CD4-positive, alpha-beta T cell treated with Interleukin-4 for 1 hour (primary cell): ENCODE measurements at places on chromosomes 16 and 17.
A peak's percentile ranks its signal among the peaks of the same experiment; 100 is the strongest.

DNA sequence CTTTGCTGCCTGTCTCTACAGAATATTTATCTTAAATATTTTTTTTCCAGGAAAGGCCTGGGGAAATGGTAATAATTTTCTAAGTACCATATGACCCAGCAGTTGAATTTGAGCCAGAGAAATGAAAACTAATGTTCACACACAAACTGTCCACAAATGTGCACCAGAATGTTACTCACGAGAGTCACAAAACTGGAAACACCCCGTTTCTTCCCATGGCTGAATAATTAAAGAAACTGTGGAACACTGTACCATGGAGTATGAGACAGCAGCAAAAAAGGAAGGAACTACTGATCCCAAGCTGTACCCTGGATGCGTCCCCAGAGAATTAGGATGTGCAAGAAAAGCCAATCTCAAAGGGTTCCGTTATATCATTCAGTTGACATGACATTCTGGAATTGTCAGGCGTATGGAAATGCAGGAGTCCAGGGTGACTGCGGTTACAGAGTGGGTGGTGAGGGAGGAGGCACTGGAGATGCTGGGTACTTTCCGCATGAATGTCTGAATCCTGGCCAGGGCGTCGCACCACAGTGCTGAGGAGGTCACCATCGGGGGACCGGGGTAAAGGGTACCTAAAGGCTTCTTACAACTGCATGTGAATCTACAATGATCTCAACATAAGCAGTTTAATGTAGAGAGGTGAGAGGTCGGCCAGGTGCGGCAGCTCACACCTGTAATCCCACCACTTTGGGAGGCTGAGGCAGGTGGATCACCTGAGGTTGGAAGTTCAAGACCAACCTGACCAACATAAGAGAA, 34.5 kb downstream of the USP22 start:
- DNase-seq: no peak

DNA sequence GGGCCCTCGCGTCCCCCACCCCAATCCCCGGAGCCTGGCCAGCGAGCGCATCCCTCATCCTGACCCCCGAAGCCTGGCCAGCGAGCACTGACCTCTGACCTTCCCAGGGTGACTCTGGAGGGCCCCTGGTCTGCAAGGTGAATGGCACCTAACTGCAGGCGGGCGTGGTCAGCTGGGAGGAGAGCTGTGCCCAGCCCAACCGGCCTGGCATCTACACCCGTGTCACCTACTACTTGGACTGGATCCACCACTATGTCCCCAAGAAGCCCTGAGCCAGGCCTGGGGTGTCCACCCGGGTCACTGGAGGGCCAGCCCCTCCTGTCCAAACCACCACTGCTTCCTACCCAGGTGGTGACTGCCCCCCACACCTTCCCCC, 2.3 kb downstream of the TPSD1 start:
- DNase-seq: no peak

- DNase-seq: no peak
Measured at GRCh38 chr16:81263470-81264220, 25.2 kb downstream of the BCO1 start.

DNA sequence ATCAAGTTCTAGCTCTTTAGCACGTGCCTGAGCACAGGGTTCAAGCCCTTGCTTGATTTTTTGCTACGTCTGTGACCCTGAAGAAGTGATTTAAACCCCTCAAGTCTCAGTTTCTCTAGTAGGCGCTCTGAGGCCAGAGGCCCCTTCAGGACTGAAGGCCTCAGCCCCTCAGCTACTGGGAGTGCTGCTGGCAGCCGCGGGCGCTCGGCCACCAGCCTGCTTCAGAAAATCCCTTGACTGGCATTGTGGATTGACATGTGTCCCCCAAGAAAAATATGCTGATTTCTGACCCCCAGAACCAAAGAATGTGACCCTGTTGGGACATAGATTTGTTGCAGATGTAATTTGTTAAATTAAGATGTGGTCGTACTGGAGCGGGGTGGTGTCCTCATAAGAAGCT, 20.2 kb upstream of the WFDC1 start:
- DNase-seq: no peak

DNA sequence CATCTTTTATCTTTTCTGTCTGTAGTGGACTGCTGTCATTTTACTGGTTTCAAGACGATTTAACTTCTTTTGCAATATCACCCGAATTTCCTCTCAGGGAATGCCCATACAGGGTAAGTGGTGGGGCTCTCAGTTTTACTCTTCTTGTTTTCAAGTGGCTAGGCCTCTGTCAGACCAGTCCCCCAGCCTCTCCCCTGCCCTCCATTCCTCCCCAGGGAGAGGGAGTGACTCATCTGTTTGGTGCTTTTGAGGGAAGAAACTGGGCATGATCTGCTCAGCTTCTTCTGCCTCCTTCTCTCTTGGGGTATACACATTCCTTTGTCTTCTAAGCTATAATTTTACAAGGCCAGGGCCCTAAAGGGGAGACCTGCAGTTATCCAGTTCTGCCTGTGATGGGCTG, 332.0 kb downstream of the CBLN1 start:
- no peak for DNase-seq

GRCh38 chr16:57637020-57637419, 8.6 kb downstream of the ADGRG1 start:
- no peak for DNase-seq

GRCh38 chr17:48637323-48638260, 11.4 kb upstream of the HOXB9 start:
- DNase-seq: no peak

GRCh38 chr17:36117505-36118382, 14.1 kb downstream of the CCL4 start:
- no peak for DNase-seq

GRCh38 chr17:73791631-73792030, 147.4 kb upstream of the SDK2 start:
- no peak for DNase-seq

DNA sequence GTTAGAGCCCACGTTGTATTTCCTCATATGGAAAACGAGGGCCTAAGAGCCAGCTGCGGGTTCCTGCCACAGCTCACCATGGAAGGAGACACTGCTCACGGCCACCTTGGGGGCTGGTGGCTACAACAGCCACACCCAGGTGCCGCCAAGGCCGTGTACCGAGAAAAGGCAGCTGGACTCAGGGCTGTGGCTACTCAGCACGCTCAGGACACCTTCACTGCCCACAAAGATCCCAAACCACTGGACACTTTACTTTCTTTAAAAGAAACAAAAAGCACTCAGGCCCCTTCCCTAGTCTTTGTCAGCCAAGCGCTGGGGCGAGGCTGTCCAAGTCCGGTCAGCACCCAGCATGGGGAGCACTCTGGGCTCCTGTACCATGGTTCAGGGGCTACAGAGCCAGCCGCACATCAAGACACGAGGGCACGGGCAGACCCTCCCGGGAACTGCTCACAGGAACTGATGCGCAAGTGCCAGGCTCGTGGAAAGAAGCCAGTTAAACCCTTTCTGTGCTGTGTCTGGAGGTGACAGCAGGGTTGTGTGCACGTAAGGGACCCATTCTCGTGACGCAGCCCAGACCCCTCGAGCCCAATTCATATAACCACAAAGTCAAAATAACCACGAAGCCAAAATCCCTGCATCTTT, 18.5 kb downstream of the SLC16A3 start:
- no peak for DNase-seq

DNA sequence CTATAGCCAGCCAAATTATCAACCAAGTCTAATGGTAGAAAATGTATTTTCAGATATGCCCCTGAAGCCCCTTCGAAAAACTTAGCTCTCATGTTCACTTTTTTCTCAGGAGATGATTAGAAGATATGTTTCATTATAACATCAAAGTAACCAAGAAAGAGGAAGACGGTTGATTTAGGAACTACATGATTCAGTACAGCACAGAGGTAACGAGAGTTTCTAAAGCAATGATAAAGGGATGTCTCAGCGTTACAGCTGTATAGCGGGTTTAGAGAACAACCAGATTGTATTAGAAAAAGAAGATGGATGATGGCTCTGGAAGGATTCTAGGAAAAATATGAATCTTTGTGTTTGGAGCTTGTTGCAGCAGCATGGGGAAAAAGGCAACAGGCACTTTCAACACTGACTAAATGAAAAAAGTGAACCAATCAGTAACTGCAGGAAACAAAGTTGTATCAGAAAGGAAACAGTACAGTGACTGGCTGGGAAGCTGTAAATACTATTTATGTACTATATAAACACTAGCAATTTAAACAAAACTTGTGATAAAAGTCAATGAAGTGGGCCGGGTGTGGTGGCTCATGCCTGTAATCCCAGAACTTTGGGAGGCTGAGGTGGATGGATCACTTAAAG, 21.5 kb downstream of the MBTD1 start:
- DNase-seq: no peak

- no peak for DNase-seq
Measured at GRCh38 chr17:57915985-57916757, 39.0 kb downstream of the CUEDC1 start.

DNA sequence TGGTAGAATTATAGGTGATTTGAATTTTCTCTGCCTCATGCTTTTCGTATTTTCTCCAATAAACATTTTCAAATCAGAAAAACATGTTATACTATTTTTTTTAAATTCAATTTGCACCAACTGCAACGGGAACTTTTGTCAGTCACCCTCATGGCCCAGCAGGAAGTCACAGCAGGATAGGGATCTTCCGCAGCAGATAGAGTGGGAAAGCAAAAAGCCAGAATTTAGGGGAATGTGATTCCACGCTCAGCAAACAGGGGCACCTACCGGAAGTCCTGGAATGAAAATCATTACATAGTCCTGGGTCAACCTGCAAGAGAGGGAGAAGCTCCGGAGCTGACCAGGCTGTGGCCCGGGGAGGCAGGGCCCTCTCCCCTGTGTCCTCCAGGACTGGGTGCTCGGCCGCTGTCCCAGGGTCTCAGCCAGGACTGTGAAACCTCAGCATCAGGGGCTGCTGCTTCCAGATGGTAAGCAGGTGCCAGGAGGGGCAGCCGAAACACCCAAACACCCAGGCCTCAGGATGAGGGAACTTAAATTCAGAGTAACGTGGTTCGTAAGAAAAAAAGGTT, 3.9 kb downstream of the SLC47A2 start:
- no peak for DNase-seq

GRCh38 chr17:16443511-16444257, 28.3 kb downstream of the TRPV2 start:
- DNase-seq: no peak

- no peak for DNase-seq
Measured at GRCh38 chr17:75271955-75272847, 1.2 kb upstream of the MIF4GD start.

DNA sequence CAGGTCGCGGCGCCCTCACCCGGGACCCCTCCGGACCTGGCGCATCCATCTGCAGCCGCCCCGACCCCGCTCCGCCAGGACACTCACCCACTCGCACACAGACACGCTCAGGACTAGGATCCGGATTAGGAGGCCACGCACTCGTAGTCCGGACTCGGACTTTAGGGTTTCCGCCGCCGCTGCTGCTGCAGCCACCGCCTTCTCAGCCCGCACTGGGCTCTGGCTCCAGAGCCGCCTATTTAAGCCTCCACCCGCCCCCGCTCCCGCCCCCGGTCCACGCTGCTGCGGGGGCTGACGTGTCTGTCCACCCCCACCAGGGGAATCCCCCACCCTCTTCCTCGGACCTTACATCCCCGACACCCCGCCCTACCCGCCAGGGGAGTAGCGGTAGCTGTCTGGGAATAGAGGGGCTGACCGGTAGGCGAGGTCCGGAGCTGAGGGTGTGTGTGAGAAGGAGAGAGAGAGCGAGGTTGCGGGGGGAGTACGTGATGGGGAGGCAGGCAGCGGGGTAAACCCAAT, at the start of gene RRAD:
Gene RRAD, minus strand, starts transcription at position 214 of the 519 bp plus-strand sequence. CDS start 356 bp downstream, outside the sequence.
- DNase-seq: peak; percentile 28

- no peak for DNase-seq
Measured at GRCh38 chr16:71327720-71328119, 30.8 kb upstream of the CALB2 start.

DNA sequence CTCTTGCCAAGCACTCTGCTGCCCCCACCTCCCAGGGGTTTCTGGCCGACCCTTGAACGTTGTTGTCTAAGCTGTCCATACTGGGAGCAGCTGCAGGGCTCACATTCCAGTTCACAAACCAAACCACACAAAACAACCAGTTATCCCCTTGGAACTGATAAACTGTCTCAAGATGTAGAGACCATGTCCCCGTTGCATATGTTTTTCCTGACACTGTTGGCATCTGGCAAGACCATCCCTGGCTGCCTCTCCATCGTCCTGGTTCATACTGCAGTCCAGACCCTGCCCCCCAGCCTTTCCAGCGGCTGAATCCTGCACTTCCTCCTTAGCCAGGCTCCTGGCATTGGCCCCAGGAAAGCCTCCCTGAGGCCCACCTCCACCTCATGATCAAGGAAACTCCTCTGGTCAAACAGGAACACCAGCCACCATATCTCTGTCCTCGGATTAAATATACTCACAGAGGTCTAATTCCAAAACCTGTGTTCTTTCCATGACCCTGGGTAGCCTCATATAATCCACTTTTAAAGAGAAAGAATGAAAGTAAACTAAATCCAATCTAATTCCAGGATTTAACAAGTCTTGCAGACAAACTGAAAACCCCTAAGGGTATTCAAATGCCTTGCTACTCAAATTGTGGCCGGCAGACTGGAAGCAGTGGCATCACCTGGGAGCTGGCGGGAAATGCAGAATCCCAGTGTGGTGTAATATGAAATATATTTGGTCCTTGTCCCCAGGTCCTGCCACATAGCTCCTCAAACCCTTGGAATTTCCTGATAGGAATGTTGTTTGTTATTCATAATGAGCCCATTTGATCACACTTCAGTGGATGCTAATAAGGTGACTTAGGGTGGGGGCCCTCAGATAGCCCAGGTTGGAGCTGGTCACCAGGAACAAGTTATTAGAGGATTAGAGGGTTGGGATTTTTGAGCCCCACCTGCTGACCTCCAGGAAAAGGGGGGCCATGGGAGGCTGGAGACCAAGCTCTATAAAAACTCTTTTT, 14.2 kb downstream of the GAS7 start:
- no peak for DNase-seq
